Activated T-helper 9 cell treated with anti-CD3 and anti-CD28 coated beads, Interleukin-2, amount 50 U/mL, for 16 hours (primary cell): ENCODE measurements at places on chromosomes 16 and 17.
A peak's percentile ranks its signal among the peaks of the same experiment; 100 is the strongest.

DNA sequence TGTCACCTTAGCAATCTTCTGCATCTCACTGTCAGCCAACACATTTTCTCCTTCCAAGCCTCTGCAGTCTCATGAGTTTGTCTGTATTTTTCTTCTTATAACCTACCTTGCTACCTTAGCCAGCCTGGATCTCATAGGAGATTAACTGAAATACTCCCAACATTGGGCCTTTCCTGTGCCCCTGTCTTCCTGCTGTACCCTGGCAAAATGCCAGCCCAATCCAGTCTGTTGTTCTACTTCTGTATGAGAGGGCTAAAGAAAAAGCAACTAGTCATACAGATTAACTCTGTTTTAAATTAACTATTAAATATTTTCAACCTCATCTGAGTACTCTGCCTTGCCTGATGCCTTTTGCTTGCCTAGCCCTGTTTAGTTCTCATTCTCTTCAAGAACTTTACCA, 18.4 kb downstream of the GOSR1 start:
- no peak for DNase-seq

- DNase-seq: no peak
Measured at GRCh38 chr17:73802314-73802713, 158.1 kb upstream of the SDK2 start.

- no peak for DNase-seq
Measured at GRCh38 chr16:86335266-86336172, 174.8 kb upstream of the FOXF1 start.

- DNase-seq: no peak
Measured at GRCh38 chr17:42453439-42453838, 5.2 kb upstream of the ATP6V0A1 start.

DNA sequence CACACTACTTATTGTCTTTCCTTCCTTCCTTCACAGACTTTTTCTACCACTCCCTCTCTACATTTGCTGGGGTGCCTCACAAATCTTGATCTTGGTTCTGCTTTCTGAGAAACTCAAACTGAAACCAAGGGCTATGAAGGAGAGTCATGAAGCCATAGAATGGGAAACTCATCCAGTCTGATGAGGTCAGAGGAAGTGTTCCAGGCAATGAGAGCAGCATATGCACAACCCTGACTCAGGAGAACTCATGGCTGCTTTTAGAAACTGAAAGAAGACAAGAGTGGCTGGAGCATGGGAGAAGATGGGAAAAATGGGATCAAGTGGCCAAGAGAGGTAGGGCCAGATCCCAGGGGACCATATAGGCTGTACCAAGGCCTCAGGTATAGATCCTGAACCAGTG, 130.0 kb upstream of the TOX3 start:
- DNase-seq: no peak

GRCh38 chr16:80751167-80751566, 53.2 kb downstream of the CDYL2 start:
- DNase-seq: no peak

- DNase-seq: peak; percentile 89
Measured at GRCh38 chr17:29617125-29617480, 5.6 kb downstream of the CORO6 start.

DNA sequence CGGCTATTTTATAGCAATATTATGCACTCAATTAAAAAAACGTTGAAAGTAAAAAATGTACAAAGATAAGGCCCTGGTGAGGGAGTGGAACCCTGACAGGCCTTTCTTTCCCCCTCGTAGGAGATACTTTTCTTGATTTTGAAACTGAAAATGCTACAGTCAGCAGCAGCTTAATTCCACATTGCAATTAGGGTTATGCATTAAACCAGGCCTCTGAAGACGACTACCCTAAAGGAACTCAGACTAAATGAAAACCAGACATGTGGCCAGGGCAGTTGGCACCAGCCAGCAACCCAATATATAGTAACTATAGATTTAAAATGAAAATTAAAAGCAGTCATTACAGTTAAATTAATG, 463.2 kb upstream of the MAF start:
- no peak for DNase-seq

- DNase-seq: no peak
Measured at GRCh38 chr17:4584917-4585637, 748 bp downstream of the SMTNL2 start.

GRCh38 chr17:56173026-56173425, 19.8 kb downstream of the ANKFN1 start:
- DNase-seq: no peak

DNA sequence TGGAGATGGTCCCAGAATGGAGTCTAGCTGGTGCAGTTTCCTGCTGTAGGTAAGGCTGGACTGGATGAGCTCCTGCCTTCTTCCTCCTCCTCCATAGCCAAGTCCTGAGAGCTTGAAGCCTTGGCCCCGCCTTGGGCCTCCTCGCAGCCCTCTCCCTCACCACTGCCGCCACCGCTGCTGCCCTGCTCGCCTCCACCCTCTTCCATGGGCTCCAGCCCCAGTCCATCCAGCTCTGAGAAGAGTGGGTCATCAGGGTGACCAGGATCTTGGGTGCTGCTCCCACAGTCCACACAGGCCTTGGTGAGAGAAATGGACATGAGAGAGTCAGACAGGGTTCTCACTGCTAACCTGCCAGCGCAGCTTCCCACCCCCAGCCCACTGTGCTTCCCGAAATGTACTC, 11.2 kb downstream of the PER1 start:
- DNase-seq: no peak

DNA sequence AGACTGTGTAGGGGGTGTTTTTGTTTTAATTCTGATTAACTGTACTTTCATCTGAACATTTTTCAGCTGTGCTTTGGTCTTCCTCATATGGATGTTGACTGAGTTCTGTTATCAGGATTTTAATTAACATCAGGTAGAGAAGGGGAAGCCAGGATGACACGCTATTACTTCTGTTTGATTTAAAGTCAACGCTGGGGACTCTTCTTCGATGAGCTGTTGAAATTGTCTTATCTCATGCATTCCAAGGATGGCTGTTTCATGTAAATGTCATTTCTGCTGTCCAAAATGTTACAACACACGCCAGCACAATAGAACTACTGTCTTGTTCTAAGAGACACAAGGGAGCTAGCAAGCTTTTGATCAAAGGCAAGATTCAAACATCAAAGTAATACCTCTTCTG, 263.3 kb upstream of the CDH5 start:
- no peak for DNase-seq

DNA sequence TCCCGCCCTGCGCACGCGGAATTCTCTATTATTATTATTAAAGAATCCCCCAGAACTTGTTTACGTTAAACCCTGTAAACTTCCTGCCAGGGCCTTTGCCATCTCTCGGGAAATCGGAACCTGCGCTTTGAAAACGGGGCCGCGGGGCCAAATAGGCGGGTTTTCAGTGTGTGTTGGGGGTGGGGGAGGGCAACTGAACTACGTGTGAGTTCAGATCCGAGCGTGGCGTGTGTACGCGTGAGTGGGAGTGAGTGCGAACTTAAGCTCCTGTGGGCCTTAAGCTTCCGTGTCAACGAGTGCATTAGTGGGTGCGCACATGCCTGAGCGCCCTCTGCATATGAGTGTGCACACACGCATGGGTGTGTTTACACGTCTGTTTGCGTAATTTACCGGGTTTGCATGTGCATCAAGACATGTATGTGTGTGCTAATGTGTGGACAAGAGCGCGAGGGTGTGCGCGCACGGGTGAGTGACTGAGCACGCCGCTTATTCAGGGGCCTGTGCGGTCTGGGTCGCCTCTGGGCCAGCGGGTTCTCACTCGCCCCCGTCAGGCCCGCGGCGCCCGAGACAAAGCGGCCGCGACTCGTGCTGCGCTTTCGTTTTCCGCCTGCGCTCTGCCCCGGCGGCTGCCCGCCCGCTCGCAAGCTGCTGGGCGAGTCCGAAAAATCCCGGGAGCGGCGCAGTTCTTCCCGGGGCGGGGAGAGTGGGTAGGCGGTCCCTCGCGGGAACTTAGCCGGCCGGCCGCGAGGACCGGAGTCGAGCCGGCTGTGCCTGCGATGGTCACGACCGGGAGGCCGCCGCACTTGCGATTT, 1.2 kb upstream of the FOXF1 start:
- DNase-seq: no peak

- no peak for DNase-seq
Measured at GRCh38 chr17:44004761-44005526, 522 bp downstream of the NAGS start.

- no peak for DNase-seq
Measured at GRCh38 chr17:58516644-58517377, 2.4 kb upstream of the MTMR4 start.

DNA sequence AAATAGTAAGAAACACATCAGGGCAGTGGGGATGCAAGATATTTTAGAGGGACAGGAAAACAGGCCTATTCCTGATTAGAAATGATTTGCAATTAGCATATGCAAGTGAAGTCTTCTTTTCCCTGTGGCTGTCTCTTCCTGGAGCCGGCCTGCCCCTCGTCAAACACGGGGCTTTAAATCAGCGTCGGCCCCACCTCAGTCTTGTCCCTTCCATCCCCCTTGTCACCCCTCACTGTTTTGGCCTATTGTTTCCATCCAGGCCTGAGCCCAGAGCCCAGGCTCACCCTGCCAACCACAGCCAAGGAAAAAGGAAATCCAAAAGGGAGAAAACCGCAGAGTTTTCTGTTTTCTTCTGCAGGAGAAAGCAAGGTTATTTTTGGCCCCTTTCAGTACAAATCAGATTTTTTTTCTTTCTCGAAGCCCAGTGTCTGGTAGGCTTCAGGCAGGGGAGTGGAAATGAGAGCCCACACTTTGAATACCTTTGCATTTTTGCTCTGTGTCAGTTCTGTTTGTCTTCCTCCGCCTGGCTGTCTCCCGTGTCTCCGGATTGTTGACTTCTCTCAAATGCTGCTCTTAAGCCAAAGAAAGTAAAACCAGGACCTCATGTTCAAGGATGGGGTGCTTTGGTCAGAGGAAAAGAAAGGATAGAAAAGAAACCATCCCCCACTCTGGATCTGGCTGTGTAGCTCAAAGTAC, 399.9 kb upstream of the CDH11 start:
- DNase-seq: no peak
